ENCODE measurements at places on chromosomes 5 and 9. TPM values are rescaled to one million over a fixed set of nuclear protein-coding genes. Genes with fewer than 3 reads are reported as not detected.

Gene AK8
- 1.4 TPM for polyA plus RNA-seq

- H3K36me3 ChIP-seq = no peaks in the 10 kb centered on the region
- H3K27ac ChIP-seq = peak overlapping the region; percentile 65
- H3K27me3 ChIP-seq = no peaks in the 10 kb centered on the region
- H3K4me3 ChIP-seq = peak overlapping the region; percentile 80
- peak; percentile 84 for DNase-seq
- H3K4me1 ChIP-seq = peaks cover 18% of the 10 kb centered on the region
These were observed 343 bp downstream of the KIAA0825 start for GRCh38 chr5:94618029-94618492.

- H3K27ac ChIP-seq = no peak overlapping the region
- H3K27me3 ChIP-seq = no peaks in the 10 kb centered on the region
- no peak for DNase-seq
- H3K4me1 ChIP-seq = no peaks in the 10 kb centered on the region
- H3K36me3 ChIP-seq = no peaks in the 10 kb centered on the region
These were observed 58.4 kb downstream of the PCSK1 start for GRCh38 chr5:96374653-96375052.

- H3K4me1 ChIP-seq = no peaks in the 10 kb centered on the region
- H3K4me3 ChIP-seq = no peak overlapping the region
- DNase-seq = no peak
- H3K27ac ChIP-seq = no peak overlapping the region
These were observed 83.0 kb upstream of the PRLR start for GRCh38 chr5:35313291-35313690.
